ENCODE measurements at places on chromosomes 5 and 9. TPM values are rescaled to one million over a fixed set of nuclear protein-coding genes. Genes with fewer than 3 reads are reported as not detected.

Gene C5
- total RNA-seq = 10.3 TPM

Gene SPATA31C2
- not detected for total RNA-seq

Gene ZNF483
- total RNA-seq = 4.2 TPM

Gene LCN9
- not detected for total RNA-seq

GRCh38 chr5:14341571-14342230 lies 198.6 kb downstream of the TRIO start:
- no peak for DNase-seq

DNA sequence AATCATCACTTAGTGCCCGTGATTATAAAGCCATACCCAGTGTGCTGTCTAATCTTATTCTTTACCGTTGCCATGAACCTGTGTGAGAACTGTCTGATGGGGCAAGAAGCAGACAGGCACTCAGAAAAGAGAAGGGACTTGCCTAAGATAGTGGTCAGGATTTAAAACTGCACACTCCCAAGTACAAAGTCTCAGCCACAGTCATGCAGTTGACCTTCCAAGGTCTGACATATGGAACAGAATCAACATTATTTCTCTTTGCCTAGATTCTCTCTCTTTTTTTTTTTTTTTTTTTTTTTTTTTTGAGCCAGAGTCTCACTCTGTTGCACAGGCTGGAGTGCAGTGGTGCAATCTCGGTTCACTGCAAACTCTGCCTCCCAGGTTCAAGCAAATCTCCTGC lies 1.9 kb upstream of the PPP2CA start:
- DNase-seq = no peak

- DNase-seq = no peak
Observed at GRCh38 chr5:75523275-75523674, 11.6 kb downstream of the POLK start.

DNA sequence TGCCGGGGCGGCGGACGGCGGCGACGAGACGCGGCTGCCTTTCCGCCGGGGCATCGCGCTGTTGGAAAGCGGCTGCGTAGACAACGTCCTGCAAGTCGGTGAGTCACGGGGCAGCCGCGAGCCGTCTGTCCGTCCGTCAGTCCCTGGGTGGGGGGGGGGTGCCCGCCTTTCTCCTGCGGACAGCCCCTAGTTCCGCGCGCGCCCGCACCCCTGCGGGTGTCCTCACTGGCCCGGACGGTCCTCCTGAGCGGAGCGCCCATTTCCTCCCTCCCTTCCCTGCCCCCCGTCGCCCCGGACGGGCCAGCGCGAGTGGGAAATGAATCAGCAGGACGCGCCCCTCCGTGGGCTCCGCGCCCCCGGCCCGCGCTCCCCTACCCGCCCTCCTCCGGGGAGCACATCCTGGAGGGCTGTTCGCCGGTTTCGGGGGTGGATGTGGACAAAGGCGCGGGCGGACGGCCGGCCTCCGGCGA lies 828 bp downstream of the ZSWIM6 start:
- no peak for DNase-seq

DNA sequence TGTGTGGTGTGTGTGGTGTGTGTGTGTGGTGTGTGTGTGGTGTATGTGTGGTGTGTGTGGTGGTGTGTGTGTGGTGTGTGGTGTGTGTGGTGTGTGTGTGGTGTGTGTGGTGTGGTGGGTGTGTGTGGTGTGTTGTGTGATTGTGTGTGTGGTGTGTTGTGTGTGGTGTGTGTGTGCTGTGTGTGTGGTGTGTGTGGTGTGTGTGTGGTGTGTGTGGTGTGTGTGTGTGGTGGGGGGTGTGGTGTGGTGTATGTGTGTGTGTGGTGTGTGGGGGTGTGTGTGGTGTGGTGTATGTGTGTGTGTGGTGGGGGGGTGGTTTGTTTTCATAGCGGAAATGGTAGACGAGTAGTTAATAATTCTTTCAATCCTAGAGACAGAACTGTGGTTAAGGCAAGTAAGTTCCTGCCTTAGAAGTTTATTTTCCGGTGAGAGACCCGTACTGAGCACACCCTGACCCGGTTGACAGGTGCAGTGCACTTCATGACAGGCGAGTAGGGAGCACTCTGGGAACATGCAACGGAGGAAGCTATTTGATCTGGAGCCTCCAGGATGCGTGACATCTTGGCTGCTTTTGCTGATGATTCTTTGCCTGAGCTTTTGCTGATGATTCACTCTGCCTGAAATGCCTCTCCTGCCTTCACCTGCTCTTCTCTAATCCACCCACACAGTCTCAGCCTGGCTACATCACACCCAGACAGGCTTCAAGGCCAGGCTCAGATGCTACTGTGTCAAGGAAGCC lies 21.7 kb upstream of the FAT2 start:
- DNase-seq = no peak

DNA sequence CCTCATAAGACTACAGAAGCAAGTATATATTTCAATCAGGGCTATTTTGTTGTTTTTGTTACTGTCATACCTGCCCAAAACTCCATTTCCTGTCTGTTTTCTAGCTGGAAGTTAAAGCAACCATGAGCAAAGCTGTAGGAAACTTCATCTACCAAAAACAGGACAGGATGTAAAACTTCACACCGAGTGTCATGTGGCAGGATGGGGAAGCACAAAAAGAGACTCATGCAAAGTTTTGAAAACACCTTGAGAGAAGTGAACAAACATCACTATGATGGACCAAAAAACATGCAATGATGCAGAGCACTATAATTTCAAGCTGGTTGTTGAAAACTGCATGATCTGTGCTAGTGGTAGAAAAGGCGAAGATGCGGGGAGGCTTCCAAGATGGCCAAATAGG lies 6.3 kb upstream of the GZMA start:
- DNase-seq = no peak

Measured in skin of body (tissue), 3 donors.